ENCODE measurements at places on chromosomes 7 and 10.

DNA sequence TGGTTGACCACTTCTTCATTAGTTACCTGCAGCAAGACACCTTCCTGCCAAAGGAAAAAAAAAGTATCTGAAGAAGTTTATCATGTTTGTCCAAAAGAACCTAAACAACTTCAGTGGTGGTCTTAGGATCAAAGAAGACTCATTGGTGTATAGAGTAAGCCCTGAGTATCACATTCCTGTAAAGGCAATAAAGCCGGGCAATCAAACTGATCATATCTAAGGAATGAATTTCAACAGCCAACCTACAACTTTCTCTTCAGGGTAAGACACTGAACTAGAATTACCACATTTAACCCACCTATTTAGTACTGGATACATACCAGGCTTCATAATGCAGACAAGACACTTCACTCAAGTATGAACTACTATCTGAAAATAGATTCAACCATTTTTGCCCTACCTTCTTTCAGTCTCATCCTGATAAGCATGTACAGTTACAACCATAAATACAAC is 10.1 kb downstream of the HNRNPA2B1 start:
- DNase-seq, result no peak

DNA sequence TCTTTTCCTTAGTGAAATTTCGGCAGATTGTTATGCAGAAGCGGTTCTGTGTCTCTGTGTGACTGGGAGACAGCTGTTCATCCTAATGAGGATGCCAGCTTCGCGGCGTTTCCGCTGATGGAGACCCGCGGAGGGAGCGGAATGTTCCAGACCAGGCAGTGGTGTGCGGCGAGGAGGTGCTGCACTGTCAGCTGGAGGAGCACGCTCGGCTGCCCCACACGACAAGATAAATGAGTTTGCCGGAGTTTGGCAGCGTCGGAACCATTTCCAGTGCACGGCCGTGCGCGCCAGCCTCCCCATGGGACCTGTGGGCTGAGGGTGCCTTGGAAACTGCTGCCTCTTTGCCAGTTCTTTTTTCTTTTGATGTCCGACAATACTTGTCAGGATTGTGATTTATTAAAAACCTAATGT is 64.6 kb downstream of the WDR37 start:
- no peak for DNase-seq

DNA sequence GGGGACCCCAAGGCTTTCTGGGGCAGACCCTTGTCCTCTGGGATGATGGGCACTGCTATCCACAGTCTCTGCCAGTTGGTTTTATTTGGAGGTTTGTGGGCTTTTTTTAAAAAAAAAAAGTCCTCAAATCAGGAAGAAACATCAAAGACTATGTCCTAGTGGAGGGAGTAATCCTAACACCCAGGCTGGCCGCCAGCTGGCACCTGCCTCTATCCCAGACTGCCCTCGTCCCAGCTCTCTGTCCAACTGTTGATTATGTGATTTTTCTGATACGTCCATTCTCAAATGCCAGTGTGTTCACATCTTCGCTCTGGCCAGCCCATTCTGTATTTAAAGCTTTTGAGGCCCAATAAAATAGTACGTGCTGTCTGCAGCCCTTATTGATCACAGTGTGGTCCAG is 61.0 kb upstream of the LRRC4 start:
- DNase-seq, result no peak

DNA sequence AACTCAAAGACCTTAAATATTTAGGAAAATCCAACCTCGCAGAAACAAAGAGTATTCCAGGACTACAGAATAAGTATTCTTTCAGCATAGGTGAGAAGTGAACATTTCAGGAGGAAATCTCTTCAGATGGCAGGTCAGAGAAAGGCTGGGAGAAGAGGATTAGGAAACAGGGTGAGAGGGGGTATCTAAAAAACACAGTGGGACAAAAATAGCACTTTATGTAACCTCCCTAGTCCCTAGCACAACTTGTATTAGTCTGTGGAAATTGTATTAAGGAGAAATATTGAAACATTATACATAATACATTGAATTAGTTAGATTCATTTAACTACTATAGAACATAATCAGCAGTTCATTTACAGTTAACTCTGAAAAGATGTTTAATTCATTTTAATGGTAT is 192.3 kb downstream of the CACNB2 start:
- no peak for DNase-seq
